ENCODE measurements at places on chromosomes 5 and 9. TPM values are rescaled to one million over a fixed set of nuclear protein-coding genes. Genes with fewer than 3 reads are reported as not detected.
A peak's percentile ranks its signal among the peaks of the same experiment; 100 is the strongest.

The NAIP gene
- 12.7 TPM for total RNA-seq

The PCDHB8 gene
- 0.59 TPM for total RNA-seq

The CCDC183 gene
- 35.1 TPM for total RNA-seq

The NMUR2 gene
- total RNA-seq, result not detected

GRCh38 chr9:28166179-28166578 is 592.9 kb upstream of the C9orf72 start:
- DNase-seq, result no peak

DNA sequence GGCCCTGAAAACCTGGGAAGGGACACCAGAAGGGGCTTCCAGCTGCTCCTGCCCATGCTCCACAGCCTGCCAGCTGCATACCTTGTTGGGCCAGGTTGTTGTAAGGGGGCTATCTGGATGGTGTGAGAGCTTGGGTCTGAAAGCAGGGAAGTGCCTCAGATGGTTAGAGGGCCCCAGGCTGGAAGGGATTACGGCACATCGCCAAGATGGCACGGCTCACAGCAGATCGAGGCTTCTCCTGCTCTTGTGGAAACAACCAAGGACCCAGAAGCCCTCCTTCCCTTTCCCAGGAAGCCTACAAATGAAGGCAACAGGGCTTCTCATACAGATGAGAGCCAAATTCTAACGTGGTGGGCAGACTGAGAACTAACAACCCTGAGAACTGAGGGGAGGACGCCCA is 121.7 kb upstream of the ADCY2 start:
- no peak for DNase-seq

DNA sequence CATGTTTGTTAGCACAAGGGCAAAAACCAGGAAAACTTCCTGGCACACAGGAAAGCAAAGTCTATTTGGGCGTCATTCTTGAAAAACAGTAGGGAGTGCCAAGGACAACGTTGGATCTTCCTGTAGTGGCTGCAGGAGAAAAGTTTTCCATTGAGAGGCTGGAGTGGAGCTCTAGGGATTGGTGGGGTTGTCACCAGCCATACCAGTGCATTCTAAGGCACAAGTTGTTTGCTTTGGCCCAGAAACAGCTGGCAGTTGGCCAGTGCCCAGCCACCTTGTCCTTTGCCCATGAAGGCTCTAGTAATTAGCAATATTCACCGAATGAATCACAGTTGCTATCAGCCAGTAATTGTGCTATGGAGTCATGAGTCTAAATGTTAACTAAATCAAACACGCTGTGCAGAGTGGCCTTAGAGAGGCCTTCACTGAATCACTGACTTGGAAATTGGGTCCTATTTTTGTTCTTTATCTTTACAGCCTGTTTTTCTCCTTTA is 26.4 kb downstream of the TNFSF15 start:
- peak; percentile 92 for DNase-seq

DNA sequence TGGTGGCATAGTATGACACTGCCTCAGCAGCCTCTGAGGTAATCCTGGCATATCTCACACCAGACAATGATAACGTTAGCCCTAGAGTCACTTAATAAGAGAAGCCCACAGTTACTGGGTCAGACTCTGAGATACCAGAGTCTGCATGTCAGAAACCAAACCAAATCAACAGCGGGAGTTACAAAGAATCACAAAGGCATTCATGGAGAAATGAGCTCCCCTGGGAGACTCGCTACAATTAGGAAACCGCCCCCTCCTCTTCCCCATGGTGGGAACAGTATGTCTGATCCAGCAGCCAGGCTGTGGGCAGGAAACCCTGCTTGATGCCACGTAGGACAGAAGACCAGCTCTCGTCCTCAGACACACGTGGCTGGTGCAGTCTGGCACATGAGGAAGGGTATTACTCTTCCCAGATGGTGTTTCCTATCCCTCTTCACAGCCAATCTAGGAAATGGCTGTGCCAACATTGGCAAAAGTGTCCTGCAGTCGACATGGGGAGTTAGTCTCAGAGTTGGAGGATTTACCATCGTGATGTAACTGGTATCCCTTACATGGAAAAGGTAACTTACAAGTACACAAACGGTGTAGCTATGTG is 485.4 kb downstream of the ZNF608 start:
- no peak for DNase-seq

DNA sequence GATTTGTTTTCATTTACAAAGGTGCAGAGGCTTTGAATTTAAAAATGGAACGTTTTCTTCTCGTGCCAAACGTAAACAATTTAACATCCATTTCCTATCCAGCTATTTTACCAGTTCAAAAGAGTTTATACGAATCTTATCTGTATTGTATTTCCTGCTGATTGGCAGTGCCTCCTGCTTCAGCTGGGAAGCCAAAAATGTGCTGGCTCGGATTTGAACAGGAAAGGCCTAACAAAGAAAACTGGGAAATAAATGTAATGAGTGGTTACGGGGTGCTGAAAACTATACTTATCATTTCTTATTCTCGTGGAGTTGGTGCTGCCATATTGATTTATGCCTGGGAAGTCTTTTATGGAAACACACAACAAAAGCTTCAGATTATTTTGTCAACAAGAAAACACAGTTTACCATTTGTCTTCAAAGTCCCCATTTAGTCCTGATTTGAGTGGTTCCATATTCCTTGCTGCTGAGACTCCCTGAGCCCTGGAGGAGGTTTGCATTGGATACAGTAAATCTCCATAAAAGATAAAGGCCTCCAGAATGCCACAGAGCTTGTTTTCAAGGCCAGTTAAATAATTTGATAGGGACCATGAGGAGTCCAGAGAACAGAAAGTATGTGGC is 507.4 kb downstream of the RASEF start:
- DNase-seq, result no peak

- no peak for DNase-seq
Observed at GRCh38 chr9:406886-407654, 192.4 kb downstream of the DOCK8 start.

GRCh38 chr5:91499943-91500531 is 116.9 kb upstream of the ARRDC3 start:
- no peak for DNase-seq

DNA sequence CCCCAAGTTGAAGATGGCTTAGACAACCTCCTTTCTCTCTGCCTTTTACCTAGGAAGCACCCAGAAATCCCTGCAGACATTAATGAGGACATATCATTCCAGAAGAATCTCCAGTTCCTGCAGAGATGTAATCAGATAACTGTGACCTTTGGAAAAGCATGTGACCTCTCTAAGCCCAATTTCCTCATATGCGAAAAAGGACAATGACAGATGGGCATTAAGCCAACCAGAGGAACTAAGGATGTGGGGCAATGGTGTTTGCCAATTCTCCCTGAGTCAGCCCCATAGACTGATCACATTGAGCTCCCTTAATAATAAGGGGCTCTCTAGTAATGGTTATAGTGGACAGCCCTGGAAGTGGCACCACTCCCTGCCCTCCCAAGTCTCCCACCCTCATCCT is 10.1 kb upstream of the FOXI1 start:
- no peak for DNase-seq

GRCh38 chr9:103183701-103184171 is 188.6 kb downstream of the CYLC2 start:
- no peak for DNase-seq
